Psoas muscle (tissue), 8 donors: ENCODE measurements at places on chromosomes 7 and 10.

GRCh38 chr7:57646901-57647246 lies 196.9 kb downstream of the ZNF716 start:
- DNase-seq, result no peak

- no peak for DNase-seq
Measured at GRCh38 chr10:34003561-34003960, 669.1 kb upstream of the NRP1 start.

DNA sequence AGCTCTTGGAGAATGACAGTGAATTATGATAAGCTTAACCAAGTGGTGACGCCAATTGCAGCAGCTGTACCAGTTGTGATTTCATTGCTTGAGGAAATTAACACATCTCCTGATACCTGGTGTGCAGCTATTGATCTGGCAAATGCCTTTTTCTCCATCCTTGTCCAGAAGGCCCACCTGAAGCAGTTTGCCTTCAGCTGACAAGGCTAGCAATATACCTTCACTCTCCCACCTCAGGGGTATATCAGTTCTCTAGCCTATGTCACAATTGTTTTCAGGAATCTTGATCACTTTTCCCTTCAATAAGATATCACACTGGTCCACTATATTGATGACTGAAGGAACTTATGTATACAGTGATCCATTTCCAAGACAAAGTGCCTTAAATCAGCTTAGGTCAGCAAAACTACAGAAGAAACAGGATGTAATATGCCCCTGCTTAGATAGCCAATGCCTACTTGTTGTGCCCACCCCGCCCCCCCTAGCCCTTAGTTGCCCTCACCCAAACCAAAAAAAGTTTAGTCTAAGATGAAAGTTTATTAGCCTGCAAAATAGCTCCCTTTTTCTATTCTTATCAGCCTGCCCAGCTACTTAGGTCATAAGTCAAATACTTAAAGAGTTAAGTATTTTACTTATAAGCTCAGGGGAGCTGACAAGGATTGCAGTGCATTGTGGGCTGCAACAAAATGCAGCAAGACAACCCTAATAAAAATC lies 45.1 kb downstream of the PTPRE start:
- no peak for DNase-seq

GRCh38 chr7:111650456-111650999 lies 88.2 kb upstream of the IMMP2L start:
- no peak for DNase-seq

DNA sequence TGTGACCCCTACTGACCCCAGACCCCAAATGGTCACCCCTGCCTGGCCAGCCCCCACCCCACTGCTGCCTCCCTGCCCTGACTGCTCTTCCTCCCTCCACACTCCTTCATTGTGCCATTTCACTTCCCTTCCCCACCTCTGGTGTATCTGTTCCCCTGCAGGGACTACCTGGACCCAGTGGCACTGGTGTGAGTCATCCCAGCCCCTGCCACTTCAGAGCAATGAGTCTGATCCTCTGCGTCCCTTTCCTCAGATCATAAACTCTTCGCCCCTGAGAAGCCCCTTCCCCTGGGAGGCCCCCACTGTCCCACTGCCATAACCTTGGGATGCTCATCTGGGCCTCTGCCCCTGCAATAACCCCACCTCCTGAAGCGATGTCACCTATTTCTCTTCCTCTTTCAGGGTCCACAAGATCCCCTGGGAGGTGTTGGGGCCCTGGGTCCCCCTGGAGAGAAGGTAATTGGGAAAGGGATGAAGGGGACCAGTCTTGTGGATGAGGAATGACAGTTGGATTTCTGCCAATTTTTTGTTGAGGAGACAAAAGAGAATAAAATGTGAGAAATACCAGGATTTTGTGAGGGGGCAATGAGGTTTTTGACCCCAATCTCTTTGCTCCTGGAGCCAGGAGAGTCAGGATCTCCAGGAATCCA lies 19.1 kb upstream of the VOPP1 start:
- DNase-seq, result no peak

DNA sequence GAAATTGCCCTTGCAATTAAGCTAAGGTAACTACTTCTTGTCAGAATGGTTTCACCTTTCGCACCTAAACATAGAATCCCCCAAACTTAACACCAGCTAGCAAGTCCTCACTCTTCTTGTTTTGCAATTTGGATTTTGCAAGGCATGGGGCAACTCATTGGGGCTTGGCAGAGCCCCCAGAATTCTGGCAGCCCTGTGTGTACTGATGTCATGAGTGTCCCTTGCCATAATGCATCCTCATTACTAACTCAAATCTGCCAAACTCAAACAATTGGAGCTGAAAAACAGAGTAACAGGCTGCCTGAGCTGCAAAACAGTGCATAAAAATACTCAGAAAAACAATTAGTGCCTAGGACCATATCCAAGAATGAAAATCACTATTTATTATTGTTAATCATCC lies 7.9 kb upstream of the XPNPEP1 start:
- DNase-seq, result peak; percentile 80

DNA sequence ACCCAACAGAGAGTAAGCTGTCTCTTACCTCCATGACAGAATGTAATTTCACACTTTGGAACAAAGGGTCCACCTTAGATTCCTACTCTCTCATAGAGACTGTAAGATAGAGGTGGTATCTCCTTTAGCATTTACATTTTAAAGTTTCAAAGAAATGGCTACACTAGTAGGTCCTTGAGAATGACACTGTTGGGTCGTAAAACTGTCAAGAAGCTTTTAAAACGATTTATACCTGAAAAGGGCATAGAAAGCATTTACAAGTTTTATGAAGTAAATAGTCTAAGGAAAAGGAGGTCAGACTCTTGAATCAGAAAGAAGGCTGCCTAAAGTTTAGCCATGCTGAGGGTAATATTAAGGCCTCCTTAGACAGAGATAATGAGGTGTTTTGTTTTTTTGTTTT lies 1212.4 kb upstream of the PHF14 start:
- DNase-seq, result no peak

- no peak for DNase-seq
Measured at GRCh38 chr7:116571037-116571436, 46.2 kb downstream of the CAV1 start.

DNA sequence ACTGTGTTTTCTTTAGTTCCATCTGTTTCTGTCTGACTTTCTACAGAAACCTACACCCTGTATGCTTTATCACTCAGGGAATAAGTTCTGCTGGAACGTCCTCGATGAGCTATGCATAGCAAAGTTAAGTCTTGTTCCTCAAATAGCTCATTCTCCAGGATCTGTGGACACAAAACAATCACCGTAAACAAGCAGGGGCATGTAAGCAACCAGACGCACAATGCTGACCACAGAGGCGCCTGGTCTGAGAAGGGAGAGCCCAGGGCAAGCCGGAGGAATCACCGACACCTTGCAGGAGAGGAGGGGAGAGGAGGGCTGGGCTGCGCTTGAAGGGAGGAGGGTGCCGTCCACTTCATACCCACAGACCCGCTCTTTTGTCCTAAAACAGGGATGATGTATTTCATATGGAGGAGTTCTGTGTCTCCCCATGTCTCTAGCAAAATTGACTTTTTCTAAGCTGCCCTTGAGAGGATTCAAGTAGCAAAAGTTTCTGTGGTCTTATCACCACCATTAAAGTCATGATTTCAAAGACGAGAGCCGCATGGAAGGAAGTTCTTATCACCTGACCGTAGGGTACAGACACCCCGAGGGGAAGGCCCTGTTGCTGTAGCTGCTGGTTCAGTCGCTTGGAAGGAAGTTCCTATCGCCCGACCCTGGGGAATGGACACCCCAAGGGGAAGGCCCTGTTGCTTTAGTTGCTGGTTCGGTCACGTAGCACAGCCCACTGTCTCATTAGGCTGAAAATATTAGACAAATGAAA lies 14.3 kb downstream of the CALML3 start:
- no peak for DNase-seq

- no peak for DNase-seq
Measured at GRCh38 chr7:20602306-20602705, 13.2 kb upstream of the ABCB5 start.

GRCh38 chr7:20075992-20076820 lies 141.0 kb downstream of the MACC1 start:
- no peak for DNase-seq

DNA sequence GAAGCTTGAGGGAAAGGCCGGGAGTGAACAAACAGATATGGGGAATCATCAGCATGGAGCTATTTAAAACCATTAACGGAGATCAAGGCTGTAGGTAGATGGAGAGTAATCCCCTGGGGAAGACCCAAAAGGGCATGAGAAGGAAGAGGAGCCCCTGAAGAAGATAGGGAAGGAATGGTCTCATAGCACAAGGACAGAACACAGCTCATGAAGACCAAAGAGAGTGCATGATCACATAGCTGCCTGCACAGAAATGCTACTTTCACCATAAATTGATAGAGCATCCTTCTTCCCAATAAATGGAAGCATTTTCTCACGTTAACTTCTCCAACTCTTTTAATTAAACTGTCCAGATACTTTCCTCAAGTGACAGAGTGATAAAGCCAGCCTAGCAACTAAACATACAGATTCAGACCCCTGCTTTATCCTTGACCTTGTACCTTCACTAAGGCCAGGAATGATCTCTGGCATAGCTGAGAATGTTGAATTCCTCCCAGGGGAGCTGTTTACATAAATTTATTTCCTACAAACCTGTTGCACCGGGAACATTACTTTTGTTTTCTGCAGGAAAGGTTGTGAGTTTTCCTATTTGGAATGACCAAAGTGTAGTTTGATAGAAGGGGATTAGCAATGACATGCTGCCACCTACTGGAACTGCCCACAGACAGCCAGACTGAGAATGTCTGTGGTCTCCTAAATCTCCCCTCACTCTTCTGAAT lies 110.8 kb upstream of the LRGUK start:
- DNase-seq, result no peak

DNA sequence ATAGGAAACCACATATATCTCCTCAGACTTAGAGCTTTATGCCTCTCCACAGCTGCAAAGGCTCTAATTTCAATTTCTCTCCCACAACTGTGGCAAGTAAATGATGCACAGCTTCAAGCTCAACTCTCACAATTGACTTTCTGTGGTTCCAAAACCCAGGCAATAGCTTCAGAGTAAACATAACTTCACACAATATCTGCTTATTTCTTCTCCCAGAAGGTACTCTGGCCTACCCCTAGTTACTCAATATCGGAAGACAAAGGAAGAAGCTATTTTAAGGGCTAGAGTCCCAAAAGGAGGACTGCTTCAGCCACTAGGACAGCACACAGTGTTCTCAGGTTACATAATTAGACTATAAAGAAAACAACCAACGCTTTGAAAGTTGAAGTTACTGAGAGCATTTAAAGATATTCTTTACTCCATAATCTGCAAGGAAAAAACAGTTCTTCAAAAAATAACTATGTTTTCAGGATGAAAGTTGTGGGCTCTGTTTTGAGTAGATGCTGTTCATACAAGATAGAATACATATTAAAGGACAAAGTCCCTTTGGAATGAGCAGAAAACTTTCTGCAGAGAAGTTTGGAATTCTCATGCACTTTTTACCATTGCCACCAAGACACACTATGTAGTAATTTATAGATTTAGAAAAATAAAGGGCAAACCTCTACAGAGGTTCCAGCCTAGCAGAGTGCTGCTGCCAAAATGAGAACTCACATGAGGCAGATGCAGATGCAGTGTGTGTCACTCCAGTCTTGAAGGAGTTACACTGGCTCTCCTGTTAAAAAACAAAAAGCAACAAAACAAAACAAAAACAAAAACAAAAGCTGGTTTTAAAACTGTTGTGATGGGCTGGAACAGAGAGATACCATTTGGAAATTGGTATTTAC lies 81.8 kb downstream of the NT5C2 start:
- no peak for DNase-seq

DNA sequence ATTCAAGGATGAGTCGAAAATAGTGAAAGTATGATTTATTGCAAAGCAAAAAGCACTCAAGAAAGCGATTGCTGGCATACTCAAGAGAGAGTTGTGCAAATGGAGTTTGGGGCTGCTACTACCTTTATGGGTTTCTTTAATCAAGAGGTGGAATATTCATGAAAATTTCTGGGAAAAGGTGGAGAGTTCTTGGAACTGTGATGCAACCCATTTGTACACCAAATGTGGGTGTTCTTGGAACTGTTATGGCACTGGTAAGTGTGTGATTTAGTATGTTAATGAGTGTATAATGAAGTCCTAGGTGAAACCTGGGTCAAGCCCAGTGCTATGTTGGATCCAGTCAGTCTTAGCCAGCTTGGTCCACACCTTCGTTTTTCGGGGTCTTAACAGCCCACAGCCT lies 3.4 kb upstream of the VOPP1 start:
- no peak for DNase-seq

DNA sequence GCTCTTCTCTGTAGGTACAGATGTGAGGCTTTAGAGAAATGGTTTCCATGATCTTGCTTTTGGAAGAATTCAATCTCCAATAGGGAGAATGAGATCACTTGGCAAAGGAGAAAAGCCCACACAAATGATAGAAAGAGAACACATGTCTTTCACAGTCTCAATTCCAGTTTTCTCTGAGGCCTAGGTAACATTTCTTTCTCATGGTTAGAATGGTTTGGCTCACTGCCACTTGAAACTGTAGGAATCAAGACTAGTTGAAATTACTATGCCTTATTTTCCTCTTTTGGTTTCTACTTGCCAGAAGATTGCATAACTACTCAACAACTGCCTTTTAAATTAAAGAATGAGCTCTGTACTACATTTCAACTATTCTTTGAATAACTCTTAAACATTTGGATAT lies 276.5 kb upstream of the TEX47 start:
- no peak for DNase-seq

DNA sequence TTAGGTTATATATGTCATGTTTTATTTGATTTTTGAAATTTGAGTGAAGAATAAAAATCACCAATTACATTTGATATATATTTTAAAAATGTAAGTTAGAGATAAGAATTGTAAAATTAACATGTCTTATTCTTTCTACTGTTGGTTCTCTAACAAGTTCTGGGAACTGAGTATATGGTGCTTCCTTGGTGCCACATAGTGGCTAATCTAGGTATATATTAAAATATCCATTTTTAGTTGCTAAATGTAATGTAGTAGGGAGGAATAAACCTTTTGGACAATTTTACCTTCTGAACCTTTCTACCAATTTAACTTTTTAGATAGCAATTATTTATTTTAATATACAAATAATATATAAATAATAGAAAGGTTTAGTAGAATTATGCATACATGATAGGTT lies 17.5 kb downstream of the CFAP69 start:
- DNase-seq, result no peak

DNA sequence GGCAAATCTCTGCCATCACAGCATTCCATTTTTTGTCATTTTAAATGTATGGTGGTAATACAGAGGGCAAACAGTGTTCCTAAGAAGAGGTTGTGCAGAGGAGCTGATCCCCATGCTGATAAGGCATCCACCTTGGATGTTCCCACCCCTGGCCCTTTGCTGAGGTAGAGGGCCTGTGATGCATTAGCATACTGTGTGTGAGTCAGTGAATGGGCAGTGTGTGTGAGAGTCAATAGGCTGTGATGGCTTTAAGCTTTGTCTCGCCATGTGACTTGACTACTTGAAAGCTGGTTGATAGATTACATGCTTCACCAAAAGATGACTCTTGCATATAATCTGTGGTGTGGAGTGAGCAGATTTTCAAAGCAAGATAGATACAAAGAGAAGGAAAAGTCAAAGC lies 81.3 kb downstream of the INSYN2A start:
- DNase-seq, result no peak
